ENCODE measurements at places on chromosomes 7 and 10. TPM values are rescaled to one million over a fixed set of nuclear protein-coding genes. Genes with fewer than 3 reads are reported as not detected.
A peak's percentile ranks its signal among the peaks of the same experiment; 100 is the strongest.

Gene BTRC
- 14.8 TPM for total RNA-seq

Gene TDRD1
- total RNA-seq, result 0.04 TPM

DNA sequence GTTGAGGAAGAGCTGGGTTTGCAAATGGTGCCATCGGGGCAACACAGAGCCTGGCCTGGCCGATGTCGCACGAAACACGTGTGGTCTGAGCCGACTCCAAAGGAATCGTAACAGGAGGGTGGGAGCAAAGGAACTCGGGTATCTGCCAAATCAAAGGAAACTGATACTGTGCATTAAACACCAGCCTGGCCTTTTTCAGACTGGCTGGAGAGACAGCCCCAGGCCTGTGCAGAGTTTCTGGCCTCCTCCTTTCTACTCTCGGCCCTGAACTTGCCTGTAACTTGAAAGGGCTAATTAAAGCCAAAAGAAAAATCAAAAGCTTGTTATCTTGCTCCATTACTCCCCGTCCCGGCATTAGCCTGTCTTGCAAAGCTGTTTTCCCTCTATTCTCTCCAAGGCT is 71.4 kb downstream of the PLXNA4 start:
- DNase-seq, result no peak

DNA sequence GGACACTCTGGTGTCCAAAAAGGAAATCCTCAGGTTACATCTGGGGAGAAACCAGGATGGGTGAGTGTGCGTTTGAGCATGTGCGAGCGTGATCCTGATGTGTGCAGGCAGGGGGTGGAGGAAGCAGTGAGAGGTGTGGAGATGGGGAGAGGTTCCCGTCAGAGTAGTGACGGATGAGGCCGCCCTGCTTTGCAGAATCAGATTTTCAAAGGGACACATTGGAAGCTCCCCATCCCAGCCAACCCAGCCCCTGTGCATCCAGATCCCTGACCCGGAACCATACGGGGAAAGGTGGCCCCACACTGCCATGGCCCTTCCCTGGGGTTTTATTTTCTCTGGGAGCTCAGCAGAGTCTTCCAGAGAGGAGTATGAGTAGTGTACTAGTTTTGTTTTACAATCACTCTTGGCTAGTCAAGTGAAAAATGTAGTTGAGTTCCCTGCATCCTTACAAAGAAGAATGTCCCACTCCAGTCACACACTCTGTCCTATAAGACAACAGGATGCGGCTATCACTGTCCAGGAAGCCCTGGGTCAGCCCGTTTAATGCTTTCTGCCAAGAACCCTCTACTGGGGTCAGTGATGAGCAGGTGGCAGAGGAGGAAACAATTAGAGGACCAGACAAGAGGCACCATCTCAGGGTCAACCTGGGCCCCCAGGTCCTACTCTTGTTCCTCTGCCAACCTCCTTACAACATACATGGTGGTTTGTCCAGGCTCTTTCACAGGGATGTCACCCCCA is 46.8 kb upstream of the PDLIM1 start:
- no peak for DNase-seq

DNA sequence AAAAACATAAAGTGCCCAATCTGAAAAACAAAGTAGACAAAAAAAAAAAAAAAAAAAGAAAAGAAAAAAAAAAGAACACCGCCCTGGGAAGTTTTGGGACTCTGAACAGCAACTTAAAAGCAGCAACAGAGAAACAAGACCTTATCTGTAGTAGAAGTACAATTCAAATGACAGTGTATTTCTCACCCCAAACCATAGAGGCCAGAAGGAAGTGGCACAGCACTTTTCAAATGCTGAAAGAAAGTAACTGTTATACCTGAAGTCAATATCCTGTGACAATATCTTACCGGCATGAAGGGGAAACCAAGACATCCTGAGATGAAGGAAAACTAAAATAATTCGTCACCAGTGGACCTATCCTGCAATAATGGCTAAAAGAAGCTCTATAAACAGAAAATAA is 112.1 kb downstream of the DNAJC1 start:
- DNase-seq, result peak; percentile 21

- peak; percentile 76 for DNase-seq
Observed at GRCh38 chr7:27160546-27161213, 4.2 kb upstream of the HOXA7 start.
